Gastroesophageal sphincter (tissue), 4 donors: ENCODE measurements at places on chromosomes 13 and 19.

DNA sequence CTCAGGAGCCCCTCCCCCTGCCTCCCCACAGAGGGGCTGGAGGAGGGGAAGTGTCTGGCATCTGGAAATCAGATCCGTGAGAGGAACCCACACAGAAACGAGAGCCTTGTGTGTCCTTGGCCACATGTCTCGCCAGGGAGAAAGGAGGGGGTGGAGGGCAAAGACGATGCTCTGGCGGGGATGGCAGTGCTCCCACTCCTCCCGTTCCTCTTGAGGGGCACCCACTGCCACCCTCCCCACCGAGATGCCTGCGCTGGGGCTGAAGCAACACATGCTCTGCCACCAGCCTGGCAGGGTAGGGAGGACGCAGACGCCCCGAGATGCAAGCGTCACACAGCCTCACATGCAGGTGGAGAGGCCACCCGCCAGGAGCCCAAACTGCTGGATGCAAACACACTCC is 2.8 kb downstream of the ADGRL1 start:
- ATAC-seq, result no peak

- no peak for ATAC-seq
These were observed 1.9 kb downstream of the MRPS12 start for GRCh38 chr19:38932425-38933179.

- ATAC-seq, result peak; percentile 5
These were observed 885 bp downstream of the TGFB1 start for GRCh38 chr19:41352609-41353465.

DNA sequence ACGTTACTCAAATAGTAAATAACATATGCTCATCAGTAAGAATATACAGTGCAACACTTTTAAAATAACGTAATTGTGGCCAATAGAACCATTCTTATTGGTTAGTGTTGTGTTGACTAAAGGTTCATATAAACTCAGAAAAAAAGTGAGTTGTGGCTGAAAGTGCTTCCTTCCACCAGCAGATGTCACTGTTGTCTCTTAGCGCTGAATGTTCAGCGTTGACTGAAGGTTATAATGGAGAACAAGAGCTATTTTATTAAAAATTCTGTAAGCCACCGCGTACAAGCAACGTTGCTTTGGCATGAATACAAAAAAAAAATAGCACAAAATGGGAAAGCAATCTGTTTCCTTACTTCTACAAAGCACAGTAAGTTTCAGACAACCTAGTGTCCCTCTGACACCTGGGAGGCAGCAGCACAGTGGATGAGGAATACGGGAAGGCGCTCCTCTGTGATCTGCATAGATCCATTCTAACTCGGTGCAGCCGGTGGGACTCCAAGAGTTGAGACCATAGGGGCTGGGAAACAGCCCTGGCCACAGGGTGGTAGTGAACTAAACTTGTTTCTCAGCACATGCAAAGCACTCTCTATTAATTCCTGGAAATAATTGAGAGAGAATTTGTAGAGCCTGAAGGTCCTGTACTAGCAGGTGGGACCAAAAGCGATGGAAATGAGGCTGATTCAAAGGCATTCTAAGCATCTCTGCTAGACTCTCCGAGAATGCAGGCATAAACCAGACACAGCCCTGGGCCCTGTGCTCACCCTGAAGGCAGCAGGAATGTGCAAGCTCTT is 23.9 kb upstream of the OXGR1 start:
- no peak for ATAC-seq

GRCh38 chr19:472005-472858 is 11.4 kb upstream of the SHC2 start:
- ATAC-seq, result no peak

DNA sequence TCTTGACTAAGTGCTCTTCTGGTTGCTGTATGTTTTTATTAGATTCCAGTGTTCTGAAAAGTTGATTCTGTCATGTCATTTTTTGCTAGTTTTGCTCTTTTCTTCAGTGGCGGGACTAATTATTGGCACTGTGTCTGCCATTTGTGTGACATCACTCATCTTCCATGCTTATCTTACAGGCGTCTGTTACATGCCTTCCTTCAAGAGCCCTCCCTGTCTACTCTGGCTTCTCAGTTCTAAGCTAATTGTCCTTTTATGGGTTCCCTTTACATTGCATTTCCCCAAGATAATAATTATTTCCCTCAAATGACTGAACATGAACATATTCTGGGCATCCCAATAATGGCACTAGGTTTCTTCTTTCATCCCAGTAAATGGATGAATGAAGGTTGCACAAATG is 459.1 kb downstream of the DCT start:
- no peak for ATAC-seq

- no peak for ATAC-seq
These were observed 12.3 kb upstream of the GPR18 start for GRCh38 chr13:99270518-99270917.

- no peak for ATAC-seq
These were observed 103.5 kb upstream of the RAP2A start for GRCh38 chr13:97330448-97330847.

DNA sequence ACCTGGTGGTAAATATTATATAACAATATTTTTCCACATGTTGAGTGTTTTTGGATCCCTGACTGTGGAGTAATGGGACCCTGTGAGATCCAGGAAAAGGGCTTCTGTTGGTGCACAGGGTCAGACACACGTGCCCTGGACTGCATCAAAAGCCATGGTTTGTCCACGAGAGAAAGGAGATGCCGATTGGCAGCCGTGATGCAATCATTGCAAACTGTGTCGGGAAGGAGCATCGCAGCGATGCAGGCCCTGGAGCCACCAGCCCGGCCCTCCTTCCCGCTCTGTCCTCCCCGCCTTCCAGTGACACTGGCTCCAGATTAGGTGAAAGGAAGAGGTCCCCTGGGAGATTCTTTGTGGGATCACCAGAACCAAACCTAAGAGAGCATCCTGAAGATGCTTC is 9.1 kb downstream of the COL4A2 start:
- no peak for ATAC-seq

- no peak for ATAC-seq
These were observed 1.1 kb downstream of the AKAP8L start for GRCh38 chr19:15417699-15418098.

DNA sequence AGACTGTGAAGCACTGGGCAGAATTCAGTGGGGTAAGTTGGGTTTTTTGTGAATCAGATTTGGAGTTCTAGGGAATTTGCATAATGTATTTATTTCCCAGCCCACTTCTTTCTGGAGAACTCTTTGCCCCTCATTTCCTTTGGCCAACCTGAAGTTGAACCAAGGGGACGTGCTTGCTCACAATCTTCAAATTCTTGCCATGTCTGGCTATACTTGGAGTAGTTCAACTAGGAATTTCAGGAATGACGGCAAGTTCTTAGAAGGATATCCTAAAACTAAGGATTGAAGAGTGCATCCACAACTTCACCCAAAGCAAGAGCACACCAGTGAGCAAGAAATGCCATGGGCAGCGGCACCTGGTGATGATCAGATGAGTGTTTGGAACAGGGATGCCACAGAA is 88.5 kb downstream of the TEX26 start:
- ATAC-seq, result no peak
